T-helper 17 cell (primary cell): ENCODE measurements at places on chromosomes 13 and 19.

- no peak for DNase-seq
Observed at GRCh38 chr13:89695343-89696257, 1651.9 kb upstream of the MIR17HG start.

DNA sequence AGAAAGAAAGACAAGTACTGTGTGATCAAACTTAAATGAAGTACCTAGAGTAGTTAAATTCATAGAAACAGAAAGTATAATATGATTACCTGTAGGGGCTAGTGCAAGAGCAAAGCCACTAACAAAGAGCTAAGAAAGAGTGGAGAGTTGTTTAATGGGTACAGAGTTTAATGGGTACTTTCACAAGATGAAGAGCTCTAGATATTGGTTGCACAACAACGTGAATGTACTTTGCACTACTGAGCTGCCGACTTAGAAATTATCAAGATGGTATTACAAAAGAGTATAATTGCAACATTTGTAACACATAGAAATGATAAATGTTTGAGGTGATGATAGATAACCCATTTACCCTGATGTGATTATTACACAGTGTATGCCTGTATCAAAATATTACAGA, 140.3 kb upstream of the GPC6 start:
- DNase-seq = no peak

DNA sequence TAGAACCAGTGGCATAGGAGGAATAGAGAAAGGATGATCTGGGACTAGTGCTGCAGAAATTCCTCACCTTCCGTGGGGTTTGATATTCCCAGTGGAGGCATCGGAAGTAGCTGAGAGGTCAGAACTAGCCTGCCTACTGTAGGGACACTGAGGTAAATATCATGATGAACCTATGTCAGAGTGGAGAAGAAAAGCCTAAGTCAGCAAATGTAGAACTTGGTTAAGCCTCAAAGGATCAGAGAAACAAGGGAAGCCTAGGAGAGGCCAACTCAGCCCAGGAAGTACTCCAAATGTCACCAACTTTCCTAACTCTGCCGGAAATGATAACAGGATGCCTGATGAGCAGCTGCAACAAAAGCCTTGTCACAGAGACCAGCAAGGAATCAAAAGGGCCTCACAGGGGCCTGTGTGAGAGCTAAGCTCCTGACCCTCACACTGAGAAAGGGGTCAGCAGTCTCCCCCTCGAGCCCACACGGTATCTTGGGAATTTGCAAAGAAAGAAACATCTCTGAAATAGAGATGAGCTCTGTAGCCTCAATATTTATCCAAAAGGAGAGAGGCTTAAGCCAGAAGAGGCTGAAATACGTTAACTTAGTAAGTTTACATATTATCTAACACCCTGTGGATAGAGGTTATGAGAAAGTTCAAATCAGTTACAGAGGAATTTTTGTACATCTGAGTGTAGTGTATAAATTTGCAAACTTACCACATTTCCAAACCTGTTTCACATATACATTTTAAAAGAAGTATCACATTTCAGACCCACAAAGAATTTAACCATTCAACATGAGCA, 1064.3 kb downstream of the DIAPH3 start:
- DNase-seq = no peak

- no peak for DNase-seq
Observed at GRCh38 chr19:16043156-16043757, 33.0 kb upstream of the TPM4 start.

GRCh38 chr13:45191874-45192273, 9.0 kb downstream of the KCTD4 start:
- no peak for DNase-seq
